ENCODE measurements at places on chromosomes 7 and 10.
A peak's percentile ranks its signal among the peaks of the same experiment; 100 is the strongest.

- DNase-seq: no peak
Observed at GRCh38 chr10:112773783-112774182, 176.3 kb upstream of the TCF7L2 start.

DNA sequence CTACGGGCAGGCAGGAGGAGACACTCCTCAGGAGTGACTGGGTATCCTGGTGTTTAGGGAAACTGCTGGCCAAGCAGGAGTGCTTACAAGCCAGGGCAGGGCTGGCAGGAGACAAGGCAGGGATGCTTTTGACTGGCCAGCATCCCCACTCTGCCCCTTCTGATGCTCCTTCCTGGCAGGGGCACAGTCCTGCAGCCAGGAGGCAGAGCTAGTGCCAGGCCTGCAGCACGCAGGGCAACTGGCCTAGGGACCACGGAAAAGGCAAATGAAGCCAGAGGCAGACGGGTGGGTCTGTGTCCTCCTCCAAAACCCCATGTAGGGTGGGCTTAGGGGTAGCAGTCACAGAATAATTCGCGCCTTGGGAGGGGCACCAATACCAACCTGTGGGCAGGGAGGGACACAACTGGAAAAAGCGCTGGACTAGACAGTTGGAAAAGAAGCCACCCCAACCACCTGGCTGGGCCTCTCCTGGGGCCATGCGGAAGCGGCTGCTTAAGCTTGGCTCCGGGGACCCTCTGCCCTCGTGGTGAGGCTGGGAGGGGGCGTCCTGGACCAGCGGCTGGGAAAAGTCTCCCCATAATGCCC, 4.8 kb downstream of the IMPDH1 start:
- DNase-seq: no peak

- DNase-seq: no peak
Observed at GRCh38 chr7:152392254-152392653, 43.5 kb downstream of the KMT2C start.

DNA sequence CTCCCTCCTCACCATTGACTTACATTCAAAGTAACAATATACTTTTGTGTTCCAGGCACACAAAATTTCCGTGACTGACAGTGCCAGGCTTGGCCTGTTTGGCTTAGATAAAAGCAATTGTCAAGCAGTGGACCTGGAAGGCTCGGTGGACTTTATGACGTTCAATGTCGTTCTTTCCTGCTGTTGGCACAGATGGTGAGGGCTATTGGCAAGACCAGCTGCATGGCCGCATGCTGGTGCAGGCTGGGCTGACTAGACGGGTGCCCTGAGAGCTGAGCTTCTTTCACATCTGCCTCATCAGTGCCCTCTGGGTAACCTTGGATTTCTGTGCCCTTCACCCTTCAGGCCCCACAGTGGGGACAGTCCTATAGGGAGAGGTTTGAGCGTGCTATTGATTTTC, 45.2 kb downstream of the WIPF3 start:
- no peak for DNase-seq

DNA sequence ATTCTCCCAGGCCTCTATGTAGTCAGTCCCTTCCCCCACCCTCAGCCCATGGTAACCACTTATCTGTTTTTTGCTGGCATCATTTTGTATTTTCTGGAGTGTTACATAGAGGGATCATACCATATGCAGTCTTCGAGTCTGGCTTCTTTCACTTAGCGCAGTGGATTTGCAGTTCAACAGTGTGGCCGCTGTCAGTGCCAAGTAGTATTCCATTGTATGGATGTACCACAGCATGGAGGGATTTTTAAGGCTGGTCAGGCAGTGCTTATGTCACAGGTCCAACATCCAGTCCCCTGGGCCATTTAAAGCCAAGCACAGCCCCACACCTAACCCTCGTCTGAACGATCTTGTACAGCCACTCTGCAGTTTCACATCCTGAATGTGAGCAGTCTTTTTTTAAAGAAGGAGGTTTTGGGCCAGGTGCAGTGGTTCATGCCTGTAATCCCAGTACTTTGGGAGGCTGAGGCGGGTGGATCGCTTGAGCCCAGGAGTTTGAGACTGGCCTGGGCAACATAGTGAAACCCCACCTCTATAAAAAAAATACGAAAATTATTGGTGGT, 121.8 kb downstream of the CUX1 start:
- DNase-seq: no peak

DNA sequence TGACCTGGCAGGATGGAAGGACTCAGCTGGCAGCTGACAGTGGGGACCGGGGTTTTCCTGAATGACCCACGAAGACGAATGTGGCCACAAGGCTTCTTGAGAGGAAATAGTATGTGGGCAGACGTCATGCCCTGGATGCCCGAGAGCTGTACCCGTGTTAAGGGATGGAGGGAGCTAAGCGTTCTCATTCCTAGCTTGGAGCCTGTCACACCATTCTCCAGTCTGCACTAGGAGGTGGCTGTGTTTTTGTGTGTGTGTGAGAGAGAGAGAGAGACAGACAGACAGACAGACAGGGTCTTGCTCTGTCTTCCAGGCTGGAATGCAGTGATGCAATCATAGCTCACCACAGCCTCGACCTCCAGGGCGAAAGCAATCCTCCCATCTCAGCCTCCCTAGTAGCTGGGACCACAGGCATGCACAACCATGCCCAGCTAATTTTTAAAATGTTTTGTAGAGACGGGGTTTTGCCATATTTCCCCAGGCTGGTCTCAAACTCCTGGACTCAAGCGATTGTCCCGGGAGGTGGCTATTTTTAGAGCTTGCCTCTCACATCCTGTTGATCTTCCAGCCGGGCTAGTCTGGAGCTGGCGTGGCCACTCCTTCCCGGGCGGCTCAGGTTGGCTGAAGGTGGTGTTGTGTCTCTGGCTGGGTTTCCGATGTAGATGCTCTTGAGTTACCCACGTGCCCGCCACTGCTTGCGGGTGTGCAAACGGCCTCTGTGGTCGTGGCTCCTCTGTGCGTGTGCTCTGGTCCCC, 2.1 kb downstream of the AMZ1 start:
- peak; percentile 31 for DNase-seq

- DNase-seq: no peak
Observed at GRCh38 chr7:30755384-30756154, 3.6 kb downstream of the INMT start.

- no peak for DNase-seq
Observed at GRCh38 chr10:100020886-100021253, 11.1 kb upstream of the DNMBP start.

DNA sequence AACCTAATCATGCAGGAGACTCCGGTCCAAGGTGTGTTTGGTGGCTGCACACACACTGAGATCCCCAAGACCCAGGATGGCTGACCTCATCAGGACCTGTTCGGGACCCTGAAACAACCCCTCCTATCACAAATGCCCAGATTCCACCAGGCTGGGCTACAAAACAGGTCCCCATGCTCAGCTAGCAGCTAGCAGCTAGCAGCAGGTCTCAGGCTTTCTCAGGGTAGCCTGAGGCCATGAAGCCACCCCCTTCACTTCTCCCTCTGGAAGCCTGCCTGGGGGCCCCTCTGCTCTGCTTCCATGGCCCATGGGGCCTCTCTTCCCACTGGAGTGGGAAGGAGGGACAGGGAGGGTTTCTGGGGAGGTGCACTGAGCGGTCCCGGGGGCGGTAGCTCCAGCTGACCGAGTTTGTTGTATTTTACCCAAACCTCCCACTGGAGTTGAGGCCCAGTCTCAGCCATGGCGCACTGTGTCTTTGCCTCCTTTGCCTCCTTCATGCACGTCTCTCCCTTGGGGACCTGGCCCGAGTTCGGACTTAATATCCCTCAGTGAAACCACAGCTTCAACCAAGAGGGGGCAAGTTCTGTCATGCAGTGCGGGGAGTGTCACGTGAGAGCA, 95.1 kb upstream of the GPR26 start:
- no peak for DNase-seq

DNA sequence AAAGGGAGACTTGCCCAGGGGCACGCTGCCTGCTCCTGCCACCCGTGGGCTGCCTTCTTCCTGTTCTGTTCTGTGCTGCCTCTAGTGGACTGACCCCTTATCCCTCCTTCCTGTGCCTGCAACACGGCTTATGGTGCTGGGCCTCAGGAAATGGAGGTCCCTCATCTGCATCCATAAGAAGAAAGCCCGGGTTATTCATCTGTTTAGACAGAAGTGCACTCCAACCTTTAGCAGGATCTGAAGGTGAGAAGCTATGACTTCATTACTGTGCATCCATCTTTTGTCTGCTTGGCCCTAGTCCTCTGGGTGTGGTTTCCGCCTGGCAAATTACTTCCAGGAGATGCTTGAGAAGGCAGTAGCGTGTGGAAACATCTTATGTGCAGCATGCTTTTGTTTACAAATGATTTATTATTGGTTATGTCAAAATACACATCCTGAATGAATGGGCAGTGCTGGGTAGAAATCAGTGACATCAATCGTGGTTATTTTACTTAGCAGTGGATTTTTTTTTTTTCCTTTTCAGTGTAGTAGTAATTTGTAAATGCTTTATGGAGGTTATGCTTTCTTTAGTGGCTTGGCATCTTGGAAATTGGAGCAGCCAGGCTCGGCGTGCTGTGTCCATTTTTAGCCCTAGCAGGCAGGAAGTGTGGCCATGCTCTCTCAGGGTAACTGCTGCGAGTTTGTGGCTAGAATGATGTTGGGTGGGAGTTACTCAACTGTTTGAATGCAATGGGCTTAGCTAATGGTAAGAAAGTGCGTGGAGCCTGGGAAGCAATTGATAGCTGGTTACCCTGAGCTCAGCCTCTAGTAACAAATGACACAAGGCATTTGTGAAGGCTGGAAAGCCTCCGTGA, 12.7 kb downstream of the PTPRE start:
- peak; percentile 43 for DNase-seq

GRCh38 chr7:29386196-29386765, 177.4 kb upstream of the PRR15 start:
- no peak for DNase-seq

- DNase-seq: peak; percentile 19
Observed at GRCh38 chr10:10873289-10873688, 144.4 kb upstream of the CELF2 start.

GRCh38 chr10:29650552-29650944, 15.8 kb upstream of the SVIL start:
- DNase-seq: no peak

GRCh38 chr10:70190581-70190980, 20.3 kb upstream of the SAR1A start:
- DNase-seq: no peak

GRCh38 chr10:60200012-60200681, 189.5 kb downstream of the ANK3 start:
- no peak for DNase-seq

DNA sequence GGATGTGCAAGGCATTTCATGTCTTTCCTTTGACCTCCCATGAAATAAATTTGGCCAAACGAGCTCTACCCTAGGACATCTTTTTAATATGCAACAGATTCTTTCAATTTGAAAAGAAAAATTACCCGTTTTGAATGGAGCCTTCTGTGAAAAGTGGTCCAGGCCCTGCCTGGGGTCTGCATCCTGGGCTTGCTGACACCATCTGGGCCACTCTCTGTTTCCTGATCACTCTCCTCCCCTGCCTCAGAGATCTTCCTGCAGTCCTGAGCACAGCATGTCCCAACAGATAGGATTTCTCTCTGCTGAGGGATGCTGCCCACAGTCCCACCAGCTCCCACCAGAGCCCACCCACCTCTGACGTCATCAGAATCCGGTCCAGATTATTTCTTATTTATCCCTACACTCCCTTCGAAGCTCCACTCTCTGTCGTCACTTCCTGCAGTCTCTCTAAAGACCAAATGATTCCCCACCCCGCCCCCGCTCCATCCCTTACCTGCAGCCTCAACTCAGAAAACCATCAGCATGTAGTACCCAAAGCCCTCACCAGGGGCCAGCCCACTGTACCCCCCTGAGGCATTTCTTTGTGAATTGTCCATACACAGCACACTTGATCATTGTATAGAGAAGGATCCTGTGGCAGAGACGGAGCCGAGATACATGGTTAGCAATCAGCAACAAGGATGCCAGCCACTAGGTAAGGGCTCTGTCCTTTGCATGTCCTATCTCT, 192.1 kb upstream of the MGMT start:
- no peak for DNase-seq

Measured in LHCN-M2 (cell line).